ENCODE measurements at places on chromosomes 11 and 22.

- no peak for DNase-seq
Measured at GRCh38 chr22:46646531-46647215, 26.5 kb downstream of the GRAMD4 start.

- DNase-seq = no peak
Measured at GRCh38 chr22:48660104-48660789, 1167.4 kb downstream of the BRD1 start.

DNA sequence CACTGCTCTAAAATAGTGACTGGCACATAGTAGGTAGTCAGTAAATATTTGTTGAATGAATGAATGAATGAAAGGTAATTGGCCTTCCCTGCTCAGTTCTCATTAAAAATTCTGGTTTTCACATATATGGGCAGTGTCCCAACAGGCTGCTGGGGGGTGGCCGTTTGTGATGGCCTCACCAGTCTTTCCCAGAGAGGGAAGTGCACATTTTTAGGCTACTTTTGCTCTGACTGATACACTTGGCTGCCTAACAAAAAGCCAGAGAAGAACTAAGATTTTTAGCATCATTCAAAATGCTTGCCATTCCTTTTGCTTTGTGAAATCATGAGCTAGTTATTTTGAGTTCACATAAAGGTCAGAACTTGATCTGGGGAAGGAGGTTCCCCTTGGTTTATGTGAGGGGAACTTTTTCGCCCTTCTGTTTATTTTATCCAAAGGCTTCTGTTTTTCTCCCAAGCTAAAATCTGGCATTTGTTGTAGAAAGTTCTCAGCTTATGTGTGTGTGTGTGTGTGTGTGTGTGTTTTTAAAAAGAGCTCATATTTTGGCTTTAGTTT, 83.1 kb downstream of the PTPRJ start:
- DNase-seq = no peak

DNA sequence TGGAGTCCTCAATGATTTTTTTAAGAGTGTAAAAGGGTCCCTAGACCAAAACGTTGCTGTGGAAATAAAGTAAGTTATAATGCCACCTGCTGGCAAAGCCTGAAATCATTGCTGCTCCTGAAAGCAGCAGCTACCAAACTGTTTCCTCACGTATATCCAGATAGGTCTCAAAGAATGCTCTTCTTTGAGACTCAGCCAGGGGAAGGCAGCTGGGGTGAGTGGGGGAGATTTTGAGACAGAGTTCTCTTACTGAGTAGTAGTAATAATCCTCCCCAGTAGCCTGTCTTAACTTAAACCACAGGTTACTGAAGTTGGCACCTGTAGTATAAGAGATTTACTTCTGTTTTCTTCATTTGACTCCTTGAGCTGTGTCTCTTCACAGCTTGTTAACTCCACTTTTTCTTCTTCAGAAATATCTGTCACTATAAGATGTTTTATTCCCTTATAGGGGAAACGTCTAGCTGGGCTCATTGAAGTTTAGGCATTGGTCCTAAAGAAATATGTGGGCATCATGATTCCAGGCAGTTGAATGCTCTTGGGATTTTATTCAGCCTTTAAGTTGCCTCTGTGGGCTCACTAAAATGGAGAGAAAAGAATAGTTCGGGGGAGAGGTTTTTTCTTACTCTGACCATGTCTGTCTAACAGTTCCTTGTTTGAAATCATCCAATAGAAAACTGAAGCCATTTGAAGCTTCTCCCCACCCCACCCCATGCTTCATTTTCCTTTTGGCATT, 77.9 kb downstream of the BTBD10 start:
- DNase-seq = peak; percentile 33

- no peak for DNase-seq
Measured at GRCh38 chr22:47810505-47811500, 1048.4 kb downstream of the TBC1D22A start.

GRCh38 chr22:45376703-45377102, 36.7 kb downstream of the SMC1B start:
- no peak for DNase-seq

DNA sequence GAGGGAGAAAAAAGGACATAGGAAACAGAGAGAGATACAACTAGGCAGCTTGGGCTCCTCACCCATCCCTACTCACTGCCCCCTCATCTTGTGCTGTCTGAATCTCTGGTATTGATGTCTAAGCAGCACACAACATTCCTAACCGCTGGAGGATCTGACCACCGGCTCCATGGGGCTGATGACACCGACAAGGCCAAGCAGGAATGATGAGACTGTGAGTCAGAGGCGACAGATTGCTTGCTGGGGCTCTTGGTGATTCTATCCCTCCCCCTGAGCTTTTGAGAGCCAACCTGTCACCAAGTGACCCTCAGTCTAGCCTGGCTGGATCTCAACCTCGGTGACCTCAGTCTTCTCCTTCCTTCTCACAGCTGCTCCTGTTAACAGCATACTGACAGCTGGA, 13.8 kb downstream of the PAMR1 start:
- DNase-seq = no peak

- DNase-seq = no peak
Measured at GRCh38 chr11:31645747-31646146, 136.2 kb downstream of the ELP4 start.

DNA sequence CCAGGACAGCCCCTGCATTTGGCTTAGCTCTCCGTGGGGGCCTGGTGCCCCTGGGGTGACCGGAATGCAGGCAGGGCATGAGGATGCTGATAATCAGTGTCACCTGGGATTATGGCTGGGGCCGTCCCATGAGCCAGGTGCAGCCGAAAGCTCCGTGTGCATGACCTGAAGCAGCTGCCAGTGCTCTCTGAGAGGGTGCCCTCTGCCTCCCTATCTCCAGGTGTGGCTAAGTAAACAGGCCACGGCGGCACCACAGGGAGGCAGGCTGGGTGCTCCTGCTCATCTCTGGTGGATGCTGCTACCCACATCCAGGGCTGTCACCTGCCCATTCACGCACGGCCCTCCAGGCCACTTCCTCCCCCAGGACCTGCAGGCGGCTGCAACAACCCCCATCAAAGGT, 29.8 kb downstream of the DUSP8 start:
- no peak for DNase-seq

- DNase-seq = no peak
Measured at GRCh38 chr11:19365743-19366410, 125.1 kb upstream of the E2F8 start.

DNA sequence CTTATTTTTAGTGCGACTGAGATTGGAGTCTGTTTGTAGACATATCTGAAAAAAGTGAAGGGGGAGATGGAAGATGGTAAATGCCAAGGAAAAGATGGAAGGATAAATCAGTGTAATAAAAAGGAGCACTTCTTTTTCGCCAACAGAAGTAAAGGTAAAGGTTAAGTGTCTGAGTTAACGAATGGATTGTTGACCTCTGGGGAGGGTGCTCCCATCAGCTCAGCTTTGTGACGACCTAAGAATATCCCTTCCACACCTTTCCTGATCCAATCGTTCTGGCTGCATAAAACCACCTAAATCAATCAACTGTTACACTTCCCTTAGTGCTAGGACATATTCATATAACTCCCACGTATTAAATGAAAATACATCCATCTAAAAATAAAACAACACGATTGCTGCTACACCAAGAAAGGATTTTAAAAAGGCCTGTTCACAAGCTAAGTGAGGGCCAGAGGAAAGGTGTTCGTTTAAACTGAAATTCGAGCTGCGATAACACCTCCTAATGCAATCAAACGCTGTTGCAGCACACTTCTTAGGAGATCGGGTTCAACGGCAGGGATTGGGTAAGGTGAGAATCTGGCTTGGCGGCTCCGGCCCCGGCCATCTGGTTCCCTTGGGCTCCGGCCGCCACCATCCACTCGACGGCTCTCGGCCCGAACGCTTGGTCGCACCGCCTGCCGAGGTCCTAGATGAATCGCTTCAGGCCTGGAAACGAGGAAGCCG, 658 bp downstream of the C11orf71 start:
- no peak for DNase-seq

DNA sequence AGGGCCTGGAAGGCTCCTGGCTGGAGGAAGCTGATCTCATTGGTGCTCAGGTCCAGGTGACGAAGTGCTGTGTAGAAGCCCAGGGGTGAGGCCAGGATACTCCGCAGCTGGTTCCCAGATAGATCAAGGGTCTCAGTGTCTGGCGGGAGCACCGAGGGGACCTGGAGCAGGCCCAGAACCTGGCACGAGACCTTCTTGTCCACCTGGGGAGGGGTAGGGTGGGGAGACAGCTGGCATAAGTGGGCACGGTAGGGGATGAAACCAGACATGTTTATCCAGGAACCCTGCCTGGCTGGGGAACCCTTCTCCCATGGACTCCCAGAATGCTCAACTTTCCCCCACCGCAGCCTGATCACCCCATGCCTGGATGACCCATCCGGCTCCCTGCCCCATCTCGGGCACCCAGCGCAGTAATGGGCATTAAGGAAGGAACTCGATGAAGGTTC, 9.2 kb downstream of the LRRC32 start:
- DNase-seq = no peak

GRCh38 chr11:115580927-115581680, 76.9 kb upstream of the CADM1 start:
- DNase-seq = no peak

DNA sequence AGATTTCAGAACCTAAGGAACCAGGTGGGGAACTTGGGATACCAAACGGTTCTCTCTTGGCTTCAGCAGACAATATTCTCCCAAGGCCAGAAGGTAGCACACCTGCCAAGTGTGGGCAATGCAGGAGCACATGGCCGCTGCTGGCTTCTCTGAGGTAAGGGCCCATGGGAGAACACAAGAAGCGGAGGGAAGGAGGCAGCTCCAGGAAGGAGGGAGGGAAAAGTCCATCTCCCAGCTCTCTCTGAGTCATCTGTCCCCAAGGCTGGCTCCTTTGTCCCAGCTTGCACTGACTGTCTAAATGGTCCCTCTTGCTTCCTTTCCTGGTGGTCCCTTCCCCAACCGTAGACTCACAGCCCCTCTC, 557.9 kb upstream of the CADM1 start:
- no peak for DNase-seq

DNA sequence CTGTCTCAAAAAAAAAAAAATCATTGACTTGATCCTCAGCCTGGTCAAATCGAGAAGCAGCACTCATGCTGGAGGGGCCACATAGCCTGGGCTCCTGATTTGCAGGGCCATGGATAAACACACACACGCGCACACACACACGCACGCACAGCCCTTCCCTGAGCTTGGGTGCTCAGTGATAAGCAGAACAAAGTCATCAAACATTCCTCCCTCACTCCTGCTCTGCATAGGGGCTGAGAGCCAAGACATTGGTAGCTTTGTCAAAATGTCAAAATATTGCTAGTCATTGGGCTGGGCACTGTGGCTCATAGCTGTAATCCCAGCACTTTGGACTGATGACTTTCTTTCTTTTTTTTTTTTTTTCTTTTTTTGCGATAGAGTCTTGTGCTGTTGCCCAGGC, 34.0 kb upstream of the A4GALT start:
- DNase-seq = no peak

GRCh38 chr11:93444617-93445073, 98.5 kb downstream of the SMCO4 start:
- peak; percentile 7 for DNase-seq

DNA sequence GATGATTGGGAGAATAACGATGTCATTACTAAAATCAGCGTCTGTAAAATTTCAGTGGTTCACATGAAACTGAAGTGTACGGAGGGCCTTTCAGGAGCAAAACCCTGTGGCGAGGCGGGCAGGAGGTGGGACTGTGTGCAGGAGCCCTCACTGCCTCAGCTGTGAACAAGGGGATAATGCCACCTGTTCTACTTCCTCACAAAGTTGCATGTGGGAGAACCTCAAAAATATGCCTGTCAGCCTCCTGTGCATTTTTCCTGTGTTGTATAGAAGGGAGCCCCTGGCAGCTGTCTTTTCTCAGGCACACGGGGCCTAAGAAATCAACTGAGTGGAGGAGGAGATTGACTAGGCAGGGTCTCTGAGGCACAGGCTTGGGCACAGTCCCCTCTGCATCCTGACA, 43.0 kb upstream of the MYO18B start:
- DNase-seq = no peak

- DNase-seq = peak; percentile 94
Measured at GRCh38 chr22:28772633-28773460, at the start of gene CCDC117. CCDC117 (plus strand) TSS chr22:28772695; CDS start chr22:28772850, 155 bp downstream.

GRCh38 chr22:28514321-28514821, 165.3 kb downstream of the TTC28 start:
- no peak for DNase-seq

- no peak for DNase-seq
Measured at GRCh38 chr11:60631944-60632343, 67.5 kb upstream of the MS4A8 start.

- DNase-seq = peak; percentile 64
Measured at GRCh38 chr11:86743223-86744118, 56.9 kb upstream of the PRSS23 start.

DNA sequence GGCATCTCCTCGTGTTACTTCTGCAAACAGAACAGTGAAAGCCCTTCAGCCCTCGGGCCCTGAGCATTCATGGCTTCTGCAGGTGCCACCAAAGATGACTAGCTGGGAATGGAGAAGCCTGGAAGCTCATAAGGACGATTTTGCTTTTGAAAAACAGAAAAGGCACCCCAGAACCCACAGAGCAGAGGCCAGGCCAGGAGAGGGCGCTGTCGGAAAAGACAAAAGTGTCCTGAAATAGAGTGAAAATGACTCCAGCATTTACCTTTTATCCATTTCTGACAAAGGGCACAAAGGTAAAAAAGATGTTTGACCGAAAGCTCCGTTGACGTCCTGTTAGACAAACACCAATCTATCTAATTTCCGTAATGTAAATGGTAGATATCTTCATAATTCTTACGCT, 37.6 kb downstream of the ZNF195 start:
- peak; percentile 73 for DNase-seq

- DNase-seq = no peak
Measured at GRCh38 chr11:46386005-46386578, 4.6 kb downstream of the MDK start.

DNA sequence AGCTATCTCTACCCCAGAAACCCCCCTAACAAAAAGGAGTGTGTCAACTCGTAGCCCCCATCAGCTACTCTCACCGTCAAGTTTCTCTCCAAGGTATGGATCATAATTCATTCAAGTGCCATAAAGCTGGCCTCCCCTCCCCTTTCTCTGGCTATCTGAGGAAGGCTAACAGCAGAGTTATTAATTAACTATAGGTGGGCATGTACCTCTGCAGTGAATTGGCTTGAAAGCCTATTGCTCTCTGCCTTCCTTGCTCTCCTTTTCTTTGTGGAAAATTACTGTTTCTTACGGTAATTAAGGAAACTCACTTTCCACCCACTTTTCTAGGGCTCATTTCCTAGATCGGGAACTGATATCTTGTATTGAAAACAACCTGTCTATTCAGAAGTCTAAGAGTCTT, 14.1 kb downstream of the POLA2 start:
- DNase-seq = no peak

- DNase-seq = no peak
Measured at GRCh38 chr11:119229741-119230140, 23.6 kb downstream of the CBL start.

DNA sequence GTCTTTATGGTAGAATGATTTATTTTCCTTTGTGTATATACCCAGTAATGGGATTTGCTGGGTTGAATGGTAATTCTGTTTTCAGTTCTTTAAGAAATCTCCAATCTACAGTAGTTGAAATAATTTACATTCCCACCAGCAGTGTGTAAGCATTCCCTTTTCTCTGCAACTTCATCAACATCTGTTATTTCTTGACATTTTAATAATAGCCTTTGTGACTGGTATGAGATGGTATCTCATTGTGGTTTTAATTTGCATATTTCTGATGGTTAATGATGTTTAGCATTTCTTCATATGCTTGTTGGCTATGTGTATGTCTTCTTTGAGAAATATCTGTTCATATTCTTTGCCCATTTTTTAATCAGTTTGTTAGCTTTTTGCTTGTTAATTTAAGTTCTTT, 901.2 kb downstream of the METTL15 start:
- no peak for DNase-seq
